ENCODE measurements at places on chromosomes 16 and 17. TPM values are rescaled to one million over a fixed set of nuclear protein-coding genes. Genes with fewer than 3 reads are reported as not detected.
A peak's percentile ranks its signal among the peaks of the same experiment; 100 is the strongest.

PIPOX gene
- 2.4 TPM for total RNA-seq

GRCh38 chr17:81513372-81513752 lies 763 bp upstream of the ACTG1 start:
- no peaks in the 10 kb centered on the region for H3K27me3 ChIP-seq
- peaks cover 39% of the 10 kb centered on the region for H3K36me3 ChIP-seq
- H3K27ac ChIP-seq, result peak overlapping the region; percentile 92

- peak overlapping the region; percentile 79 for H3K4me3 ChIP-seq
- no peaks in the 10 kb centered on the region for H3K27me3 ChIP-seq
- no peak for DNase-seq
- H3K4me1 ChIP-seq, result peaks cover 46% of the 10 kb centered on the region
Measured at GRCh38 chr16:56518425-56518824, 1.4 kb downstream of the BBS2 start.

- peak overlapping the region; percentile 94 for H3K4me3 ChIP-seq
- peaks cover 39% of the 10 kb centered on the region for H3K36me3 ChIP-seq
- H3K4me1 ChIP-seq, result peaks cover 57% of the 10 kb centered on the region
- H3K27ac ChIP-seq, result peak overlapping the region; percentile 97
- DNase-seq, result peak; percentile 44
Measured at GRCh38 chr16:50744881-50745280, 3.0 kb downstream of the CYLD start.

All from activated CD4-positive, alpha-beta memory T cell treated with anti-CD3 and anti-CD28 coated beads for 36 hours (primary cell).